ENCODE measurements at places on chromosomes 1 and 21. TPM values are rescaled to one million over a fixed set of nuclear protein-coding genes. Genes with fewer than 3 reads are reported as not detected.

- DNase-seq = peak; percentile 70
Measured at GRCh38 chr1:154772606-154773506, 97.2 kb downstream of the KCNN3 start.

DNA sequence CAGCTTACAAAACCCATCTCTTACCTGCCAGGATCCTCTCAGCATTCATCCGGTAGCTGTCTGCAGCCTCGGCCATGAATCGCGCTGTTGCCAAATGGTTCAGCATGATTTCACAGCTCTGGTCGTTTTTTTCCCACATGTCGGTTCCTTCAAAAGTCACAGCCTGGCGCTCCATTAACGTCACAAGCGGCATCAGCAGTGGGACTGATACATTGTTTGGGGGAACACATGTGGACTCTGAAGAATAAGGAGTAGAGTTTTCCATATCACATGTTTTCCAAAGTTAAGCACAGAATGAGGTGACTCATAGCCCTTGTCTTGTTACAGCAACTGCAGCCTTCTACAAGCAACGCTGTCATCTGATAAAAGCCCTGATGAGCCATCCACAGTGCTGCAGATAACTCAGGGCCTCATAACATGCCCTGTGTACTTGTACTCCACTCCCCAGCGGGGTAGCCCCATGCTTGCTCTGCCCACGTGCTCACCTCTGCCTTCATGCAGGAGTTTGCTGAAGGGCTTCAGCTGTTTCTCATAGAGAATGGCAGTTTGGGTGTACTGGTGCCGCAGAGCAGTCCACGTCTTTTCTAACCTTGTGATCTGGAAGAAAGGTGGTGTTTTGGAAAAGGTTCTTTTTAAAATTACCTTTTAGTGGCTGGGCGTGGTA is 114.2 kb downstream of the BCAR3 start:
- DNase-seq = no peak

OLIG2 gene
- not detected for total RNA-seq

DNA sequence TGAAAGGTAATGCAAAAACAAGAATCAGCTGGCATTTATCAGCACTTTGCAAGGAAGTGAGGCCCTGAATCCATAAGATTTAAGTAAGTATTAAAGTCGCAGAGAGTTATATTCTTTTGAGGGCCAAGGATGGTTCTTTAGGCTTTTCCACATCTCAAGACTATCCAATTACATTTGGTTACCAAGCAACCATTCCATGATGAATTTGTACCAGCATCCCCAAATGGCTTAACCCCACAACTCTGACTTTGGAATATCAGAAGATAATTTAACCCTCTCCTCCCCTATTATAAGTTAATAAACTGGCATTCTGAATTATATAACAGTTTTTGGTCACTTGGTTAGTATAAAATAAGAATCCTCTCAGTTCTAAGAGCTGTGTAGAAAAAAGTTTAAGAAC is 2.8 kb downstream of the PHTF1 start:
- DNase-seq = no peak

SPRR5 gene
- not detected for total RNA-seq

DNA sequence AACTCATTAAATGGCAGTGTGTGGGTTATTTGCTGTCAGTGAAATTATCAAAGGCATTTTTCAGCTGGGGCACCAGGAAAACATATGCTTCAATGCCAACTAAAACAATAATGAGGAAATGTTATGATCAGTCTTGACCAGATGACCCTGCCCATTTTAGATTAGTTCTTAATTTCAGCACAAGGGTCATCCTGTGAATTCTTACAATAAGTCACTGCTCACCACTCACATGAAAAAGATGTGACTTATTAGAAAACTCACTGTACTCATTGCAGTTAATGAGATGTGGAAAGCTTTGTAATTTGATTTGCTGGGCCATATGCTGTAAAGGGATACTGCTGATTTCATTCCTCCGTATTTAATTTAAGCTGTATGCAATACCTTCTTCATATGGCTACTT is 178.5 kb upstream of the LMO4 start:
- no peak for DNase-seq

CHODL gene
- total RNA-seq = not detected

GRCh38 chr1:70764747-70765146 is 282.9 kb downstream of the PTGER3 start:
- DNase-seq = no peak

OR2T2 gene
- total RNA-seq = not detected
